Breast epithelium (tissue), 4 donors: ENCODE measurements at places on chromosomes 16 and 17.
A peak's percentile ranks its signal among the peaks of the same experiment; 100 is the strongest.

- DNase-seq, result no peak
These were observed 323.7 kb upstream of the CDH11 start for GRCh38 chr16:65445313-65446260.

GRCh38 chr16:70460737-70461261 is 6.4 kb downstream of the FCSK start:
- no peak for DNase-seq

DNA sequence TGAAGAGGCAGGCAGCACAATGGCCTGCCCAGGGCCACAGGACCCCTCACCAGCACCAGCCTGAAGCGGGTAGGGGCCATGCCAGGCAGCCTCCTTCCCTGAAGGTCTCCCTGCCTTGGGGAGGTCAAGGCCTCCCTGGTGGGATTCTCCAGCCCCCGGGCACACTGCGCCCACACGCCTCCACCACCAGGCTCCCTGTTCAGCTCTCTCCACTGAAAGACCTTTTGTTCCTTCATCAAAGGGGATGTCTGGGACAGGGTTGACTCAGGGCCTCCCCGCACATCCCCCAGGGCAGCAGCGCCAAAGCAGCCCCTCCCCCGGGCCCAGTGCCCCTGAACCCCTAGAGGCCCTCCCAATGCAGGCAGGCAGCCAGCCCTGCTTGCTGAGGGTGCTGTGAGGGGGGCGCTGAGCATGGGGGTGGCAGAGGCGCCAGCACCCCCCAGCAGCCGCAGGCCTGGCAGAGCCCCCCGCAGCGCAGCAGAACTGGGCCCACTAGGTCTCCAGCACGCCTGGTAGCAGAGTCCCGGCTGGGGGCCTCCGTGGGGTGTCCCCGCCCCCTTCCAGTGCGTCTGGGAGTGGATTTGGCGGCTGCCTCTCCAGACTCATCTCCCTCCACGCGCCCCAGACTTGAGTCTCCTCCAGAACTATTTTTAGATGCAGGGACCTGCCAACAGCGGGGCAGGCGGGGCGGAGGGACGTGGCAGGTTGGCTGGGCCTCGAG is 13.1 kb downstream of the BCAR1 start:
- no peak for DNase-seq

DNA sequence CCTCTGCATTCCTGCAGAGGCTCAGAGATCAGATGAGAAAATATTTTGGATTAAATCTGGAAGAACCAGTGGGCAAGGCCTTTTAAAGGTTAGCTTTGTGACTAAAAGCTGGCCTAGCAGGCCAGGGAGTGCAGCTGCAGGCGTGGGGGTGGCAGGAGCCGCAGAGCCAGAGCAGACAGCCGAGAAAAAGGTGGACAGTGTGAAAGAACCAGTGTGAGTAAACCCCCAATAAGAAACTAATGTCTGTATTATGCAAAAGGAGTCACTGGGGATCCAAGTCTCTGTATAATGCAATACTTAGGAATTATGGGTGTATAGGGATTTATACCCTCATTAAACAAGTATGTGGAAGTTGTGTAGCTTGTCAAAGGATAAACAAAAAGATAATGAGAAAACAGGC is 21.4 kb upstream of the SPACA3 start:
- no peak for DNase-seq

DNA sequence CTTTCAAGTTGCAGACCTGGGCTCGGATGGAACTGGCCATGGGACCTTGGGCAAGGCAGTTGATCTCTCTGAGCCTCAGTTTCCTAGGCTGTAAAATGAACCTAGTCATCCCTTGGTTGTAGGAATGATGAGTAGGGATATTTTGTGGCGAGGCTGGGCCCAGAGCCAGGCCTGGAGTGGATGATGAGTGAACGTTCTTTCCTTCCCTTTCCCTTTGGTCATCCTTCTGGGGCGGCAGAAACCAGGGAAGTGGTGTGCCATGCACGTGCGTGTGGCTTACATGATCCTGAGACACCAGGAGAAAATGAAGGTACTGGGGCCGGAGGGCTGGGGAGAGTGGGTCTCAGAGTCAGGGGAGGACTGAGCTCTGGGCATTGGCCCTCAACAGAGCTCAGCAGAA is 8.4 kb downstream of the FBRS start:
- no peak for DNase-seq

- peak; percentile 39 for DNase-seq
These were observed 17.5 kb downstream of the B9D1 start for GRCh38 chr17:19345067-19345460.

GRCh38 chr17:54882950-54883349 is 17.7 kb upstream of the TOM1L1 start:
- no peak for DNase-seq

DNA sequence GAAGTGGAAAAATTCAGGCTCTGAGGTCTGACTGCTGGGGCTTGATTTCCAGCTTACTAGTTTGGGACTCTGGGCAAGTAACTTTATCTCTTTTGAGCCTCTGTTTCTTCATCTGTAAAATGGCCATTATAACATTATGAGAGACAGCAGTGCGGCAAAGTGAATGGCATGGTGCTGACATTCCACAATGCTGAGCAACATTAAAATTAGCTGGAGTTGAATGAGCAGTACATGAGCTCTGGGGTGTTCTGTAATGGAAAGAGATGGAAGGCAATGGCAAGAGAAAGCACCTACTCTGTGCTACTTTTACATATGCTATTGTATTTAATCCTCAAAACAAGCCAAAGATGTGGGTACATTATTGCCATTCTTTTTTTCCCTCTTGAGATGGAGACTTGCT is 535.7 kb upstream of the CDH11 start:
- DNase-seq, result no peak

DNA sequence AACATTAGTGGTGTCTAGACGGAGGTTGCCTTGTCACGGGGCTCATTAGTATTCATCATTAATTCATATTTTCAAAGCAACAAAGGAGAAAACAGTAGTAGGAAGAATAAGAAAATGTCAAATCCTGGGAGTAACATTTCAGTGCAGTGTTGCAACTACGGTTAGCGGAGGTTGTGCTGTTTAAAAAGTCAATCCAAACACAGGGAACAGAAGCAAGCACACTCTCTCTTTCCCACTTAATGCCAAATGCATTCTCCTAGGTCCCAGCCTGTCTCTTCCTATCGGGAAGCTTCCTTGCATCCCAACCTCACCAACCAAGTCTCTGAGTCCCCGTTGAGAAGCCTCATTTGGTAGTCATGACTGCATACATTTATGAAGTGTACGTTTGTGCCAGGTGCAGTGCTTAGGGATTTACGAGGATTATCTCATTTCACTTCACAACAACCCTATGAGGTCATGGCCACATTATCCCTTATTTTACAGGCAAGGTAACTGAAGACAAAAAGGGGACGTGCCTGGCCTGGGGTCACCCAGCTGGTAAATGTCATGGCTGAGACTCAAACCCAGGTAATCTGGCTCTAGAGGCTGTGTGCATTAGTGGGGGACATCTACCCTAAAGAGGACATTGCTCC is 283.6 kb upstream of the SALL1 start:
- DNase-seq, result no peak

DNA sequence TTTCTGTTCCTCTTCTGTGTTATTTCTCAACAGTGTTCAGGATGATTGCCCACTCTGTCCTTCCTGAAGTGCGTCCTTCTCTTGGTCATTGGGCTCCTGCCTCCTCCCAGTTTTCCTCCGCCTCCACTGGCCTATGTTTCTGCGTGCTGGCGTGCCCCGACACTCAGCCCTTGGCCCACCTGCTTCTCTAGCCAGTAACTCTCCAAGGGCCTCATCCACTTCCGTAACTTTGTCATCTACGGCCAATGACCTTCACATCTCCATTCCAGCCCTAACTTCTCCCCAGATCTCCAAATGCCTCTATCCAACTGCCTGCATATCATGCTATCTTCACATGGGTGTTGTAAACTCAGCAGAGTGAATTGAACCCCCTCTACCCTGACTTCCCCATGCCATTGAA is 39.6 kb upstream of the RPL38 start:
- peak; percentile 22 for DNase-seq

GRCh38 chr17:77869665-77870132 is 88.8 kb upstream of the TNRC6C start:
- no peak for DNase-seq

DNA sequence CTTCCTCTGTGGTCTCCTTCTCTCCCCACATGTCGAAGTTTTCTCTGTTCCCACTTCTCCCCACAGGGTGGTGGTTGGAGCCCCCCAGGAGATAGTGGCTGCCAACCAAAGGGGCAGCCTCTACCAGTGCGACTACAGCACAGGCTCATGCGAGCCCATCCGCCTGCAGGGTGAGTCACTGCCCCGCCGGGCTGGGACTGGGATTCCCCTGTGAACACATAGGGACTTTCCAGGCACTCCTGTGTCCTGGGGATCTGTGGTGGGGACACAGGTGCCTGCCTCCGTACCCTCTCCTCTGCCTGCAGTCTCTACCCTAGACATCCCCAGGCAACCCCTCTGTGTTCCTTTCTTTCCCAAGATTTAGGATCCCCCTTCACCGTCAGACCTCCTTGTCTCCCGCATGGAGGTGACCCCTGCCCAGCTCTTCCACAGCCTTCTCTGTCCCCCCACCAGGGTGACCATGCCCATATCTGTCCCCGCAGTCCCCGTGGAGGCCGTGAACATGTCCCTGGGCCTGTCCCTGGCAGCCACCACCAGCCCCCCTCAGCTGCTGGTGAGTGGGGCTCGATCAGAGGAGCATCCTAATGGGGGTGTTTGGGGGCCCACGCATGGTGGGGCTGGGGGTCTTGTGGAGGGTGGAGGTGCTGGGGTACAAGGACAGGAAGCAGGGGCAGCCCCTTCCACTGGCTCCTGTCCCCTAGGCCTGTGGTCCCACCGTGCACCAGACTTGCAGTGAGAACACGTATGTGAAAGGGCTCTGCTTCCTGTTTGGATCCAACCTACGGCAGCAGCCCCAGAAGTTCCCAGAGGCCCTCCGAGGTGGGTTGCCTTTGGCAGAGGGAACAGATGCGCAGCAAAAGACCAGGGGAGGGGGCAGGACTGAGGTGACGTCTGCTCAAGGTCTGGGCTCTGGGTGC is 5.8 kb downstream of the ITGAM start:
- no peak for DNase-seq

GRCh38 chr17:66347661-66348514 is 45.5 kb downstream of the PRKCA start:
- DNase-seq, result no peak

- DNase-seq, result peak; percentile 46
These were observed 946 bp upstream of the TMEM256 start for GRCh38 chr17:7404737-7405349.

- no peak for DNase-seq
These were observed 77.4 kb upstream of the TOB1 start for GRCh38 chr17:50943575-50943933.

GRCh38 chr16:68992521-68992920 is 112.9 kb upstream of the HAS3 start:
- no peak for DNase-seq

- DNase-seq, result peak; percentile 91
These were observed 1.3 kb downstream of the C16orf86 start for GRCh38 chr16:67667817-67668494.

- DNase-seq, result no peak
These were observed 524 bp downstream of the STRADA start for GRCh38 chr17:63741143-63741407.

DNA sequence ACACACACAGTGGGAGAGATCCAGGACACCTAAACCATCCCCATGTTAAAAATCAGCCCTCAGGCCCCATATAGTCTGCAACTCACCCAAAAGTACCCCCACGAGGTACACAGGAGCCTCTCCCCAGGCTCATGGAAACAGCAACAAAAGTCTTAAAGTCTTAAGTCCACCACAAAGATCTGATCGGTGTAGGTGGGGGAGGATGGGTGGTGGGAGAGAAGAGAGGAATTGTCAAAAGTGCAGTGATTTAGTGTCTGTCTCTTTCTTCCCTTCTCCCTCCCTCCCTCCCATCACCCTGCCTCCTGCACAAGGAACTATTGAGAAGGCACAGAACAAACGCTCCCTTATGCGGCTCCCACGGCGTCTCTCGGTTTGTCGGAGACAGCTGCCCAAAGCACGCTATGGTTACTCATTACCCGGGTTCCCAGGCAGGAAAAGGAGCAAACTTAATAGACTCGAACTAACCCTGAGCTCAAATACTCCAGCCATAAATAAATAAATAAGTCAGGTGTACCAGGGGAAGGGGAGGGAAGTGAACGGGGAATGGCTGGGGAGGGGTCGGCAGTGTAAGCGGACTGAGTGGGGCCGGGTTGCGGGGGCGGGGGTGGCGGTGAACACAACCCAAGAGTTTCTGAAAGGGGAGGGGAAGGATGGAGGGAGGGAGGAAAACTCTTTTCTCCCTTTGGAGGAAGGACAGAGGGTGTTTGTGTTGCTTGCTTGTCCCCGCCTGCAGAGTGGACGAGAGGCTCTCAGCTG is 477.4 kb downstream of the SLC39A11 start:
- peak; percentile 36 for DNase-seq
